SHP77 (cell line): ENCODE measurements at places on chromosomes 2 and 18.

DNA sequence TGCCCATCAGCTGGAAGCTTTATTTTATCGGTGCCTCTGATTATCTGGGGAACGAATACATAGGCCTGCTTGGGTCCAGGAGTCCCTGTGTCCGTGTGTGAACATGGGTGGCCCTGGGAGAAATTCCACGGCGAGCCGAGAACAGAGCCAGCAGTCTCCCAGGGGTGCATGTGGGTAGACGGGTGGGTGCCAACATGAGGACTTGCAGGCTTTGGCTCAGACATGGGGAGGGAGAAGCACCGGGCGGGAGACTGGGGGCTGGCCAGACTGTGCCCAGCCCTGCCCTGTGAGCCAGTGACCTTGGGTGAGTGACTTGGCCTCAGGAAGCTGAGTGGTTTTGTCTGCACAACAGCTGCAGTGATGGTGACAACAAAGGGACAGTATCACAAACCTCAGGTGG, 44.2 kb upstream of the SALL3 start:
- no peak for DNase-seq

GRCh38 chr18:22250591-22250996, 81.2 kb downstream of the GATA6 start:
- DNase-seq = no peak

GRCh38 chr2:29405266-29405665, 290.1 kb downstream of the CLIP4 start:
- no peak for DNase-seq

DNA sequence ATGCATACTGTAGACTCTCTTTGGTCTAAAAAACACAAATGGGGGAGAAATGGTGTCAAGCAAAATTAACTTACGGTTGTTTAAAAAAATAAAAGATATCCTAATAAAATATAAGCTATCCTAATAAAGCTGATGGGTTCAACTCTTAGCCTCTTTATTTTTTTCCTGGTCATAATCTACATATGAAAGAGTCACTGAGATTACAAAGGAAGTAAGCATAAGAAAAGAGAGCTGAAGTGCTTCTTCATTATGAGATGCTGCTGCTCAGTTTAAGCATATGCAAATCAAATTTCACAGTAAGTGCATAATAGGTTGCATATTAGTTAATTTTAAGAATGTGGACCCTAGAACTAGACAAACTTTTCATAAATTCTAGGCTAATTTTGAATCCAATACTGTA, 59.9 kb upstream of the DNER start:
- DNase-seq = no peak

DNA sequence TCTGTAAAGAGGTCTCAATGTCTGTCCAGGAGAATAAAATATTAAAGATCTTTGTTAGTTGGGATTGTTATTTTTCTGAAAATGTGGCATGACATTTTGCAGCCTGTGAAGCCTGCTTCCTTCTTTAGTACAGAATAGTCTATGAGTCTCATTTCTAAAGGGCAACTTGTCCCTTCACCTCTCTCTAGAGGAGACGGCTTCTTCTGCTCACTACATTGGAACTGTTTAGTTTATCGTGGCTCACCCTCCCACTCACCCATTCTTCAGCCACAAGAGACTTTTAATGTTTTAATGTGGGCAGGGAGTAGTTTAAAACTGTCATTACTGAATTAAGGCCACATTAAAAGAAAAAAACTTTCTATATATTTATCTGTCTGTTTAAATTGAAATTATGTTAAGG, 161.0 kb downstream of the BARD1 start:
- DNase-seq = no peak

GRCh38 chr2:41894563-41895333, 153.1 kb upstream of the PKDCC start:
- no peak for DNase-seq

DNA sequence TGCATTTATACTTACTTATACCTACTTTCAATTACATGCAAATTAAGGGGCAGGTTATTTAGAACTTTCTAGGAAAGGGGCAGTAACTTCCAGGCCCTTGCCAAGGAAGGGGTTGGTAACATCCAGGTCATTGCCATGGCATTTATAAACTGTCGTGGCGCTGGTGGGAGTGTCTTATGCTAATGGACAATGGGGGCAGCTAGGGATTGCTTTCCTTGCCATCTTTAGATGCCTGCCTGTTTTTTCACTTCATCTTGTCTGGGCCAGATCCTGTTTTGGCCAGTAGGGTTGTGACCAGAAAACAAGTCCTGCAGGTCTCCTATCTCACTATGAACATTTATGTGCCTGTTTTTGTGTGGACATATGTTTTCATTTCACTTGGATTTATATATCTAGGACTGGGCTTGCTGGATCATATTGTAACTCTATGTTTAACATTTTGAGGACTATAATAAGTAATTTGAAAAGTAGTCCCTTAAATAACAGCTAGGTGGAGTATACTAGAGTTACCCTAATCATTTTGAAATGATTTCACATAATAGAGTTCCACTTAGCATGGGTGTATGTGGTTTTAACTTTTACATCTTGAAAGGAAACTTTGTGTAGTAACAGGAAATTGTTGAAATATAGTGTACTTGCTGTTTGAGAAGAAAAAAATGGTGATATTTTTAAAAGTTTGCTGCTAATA, 56.1 kb downstream of the LCLAT1 start:
- DNase-seq = no peak

DNA sequence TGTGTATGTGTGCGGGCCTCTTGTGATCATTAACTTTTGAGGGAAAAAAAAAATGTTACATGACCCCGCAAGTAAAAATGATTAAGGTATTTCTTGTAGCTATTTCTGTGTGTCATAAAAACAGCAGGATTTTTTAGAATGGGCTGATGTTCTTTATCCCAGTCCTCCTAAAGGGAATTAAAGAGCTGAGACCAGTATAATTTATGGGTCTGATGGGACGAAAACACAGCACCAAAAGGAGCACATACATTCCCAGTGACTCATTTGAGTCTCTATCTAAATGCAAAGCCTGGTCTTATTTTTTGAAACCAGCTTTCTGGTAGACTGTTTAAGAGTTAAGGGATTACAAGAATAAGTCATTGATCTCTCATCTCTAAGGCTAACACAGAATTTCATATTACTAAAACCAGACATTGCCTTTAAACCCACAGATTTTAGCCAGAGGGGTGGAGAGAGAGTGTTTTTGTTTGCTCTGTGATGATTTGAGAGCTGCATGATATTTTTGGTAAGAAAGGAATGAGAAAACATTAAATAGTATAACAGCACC, 342.3 kb upstream of the EPHA4 start:
- no peak for DNase-seq

DNA sequence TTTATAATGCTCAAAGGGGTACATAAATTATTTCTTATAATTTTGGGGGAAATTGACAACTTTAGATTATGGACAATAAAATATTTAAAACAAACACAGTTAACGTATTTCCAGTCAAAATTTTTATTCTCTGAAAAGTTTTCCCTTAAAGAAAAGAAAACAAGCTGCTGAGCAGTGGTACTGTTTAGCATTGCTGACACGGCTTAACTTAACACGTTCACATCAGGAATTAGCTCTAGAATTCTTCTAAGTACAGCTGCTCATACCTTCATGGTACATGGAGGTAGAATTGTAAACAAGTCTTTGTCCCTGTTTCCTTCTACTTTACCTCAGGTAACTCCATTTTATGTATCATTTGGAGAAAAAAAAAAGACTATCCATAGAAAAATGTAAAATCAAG, 2.0 kb downstream of the SLC38A11 start:
- no peak for DNase-seq

GRCh38 chr2:193743089-193743488, 1548.4 kb upstream of the TMEFF2 start:
- DNase-seq = peak; percentile 34

DNA sequence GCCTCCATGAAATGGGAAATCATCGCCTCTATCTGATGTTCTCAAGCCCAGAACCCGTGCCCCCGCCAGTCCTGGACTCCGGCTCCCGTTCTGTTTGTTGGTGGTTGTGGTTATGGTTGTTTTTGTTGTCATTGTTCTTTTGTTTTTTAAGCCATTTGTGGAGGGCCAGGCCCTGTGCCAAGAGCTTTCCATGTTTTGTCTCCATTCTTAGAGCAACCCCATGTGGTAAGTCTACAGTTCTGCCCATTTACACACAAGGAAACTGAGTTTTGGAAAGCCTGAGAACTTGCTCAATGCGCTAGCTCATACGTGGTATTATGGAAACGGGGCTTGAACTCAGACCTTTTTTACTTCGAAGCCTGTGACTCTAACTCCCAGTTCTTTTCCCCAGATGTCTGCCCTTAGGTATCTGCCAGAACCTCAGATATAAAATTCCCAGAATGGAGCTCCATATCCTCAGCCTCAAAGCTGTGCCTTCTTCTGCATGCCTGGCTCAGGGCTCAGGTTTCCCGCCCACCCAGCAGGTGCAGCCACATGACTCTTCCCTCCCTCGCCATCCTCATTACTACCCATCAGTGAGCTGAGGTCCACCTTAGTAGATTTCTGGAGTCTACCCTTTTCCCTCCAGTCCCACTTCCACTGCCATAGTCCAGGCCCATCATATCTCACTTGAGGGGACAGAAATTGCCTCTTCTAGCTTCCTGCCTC, 194.1 kb downstream of the KLHL29 start:
- DNase-seq = no peak

GRCh38 chr2:217469203-217469810, 533.5 kb downstream of the TNS1 start:
- DNase-seq = no peak

- DNase-seq = no peak
Observed at GRCh38 chr2:106020032-106020431, 174.1 kb downstream of the UXS1 start.

DNA sequence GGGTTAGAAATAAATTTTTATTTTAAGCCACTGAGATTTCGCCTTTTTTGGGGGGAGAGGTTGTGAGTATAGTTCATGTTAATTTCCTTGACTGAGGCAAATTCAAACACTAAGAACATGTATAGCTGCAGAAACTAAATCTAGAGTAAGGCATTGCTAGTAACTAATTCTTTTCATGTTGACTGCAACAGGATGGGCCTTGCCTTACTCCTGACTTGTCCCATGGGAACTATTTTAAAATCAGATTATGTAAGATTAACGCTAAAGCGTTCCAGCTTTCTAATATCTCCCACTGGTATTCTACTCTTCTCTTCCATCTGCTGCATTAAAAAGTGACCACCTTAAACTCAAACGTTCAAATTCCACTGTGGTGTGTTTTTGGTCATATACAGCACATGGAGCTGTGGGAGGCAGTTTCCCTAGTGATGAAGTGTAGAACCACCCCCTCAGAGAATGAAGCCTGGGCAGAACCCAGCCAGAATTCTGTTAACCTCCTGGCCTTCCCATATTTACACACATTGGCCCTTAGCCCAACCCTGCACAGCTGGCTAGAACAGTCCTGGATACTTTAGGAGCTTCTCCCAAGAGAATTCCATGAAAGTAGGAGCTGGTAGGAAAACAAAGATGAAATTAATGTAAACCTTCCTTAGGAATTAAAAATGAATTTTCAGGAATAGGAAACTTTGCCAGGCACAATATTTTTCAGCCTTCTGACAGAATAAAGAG, 687.8 kb downstream of the SLC4A3 start:
- no peak for DNase-seq

DNA sequence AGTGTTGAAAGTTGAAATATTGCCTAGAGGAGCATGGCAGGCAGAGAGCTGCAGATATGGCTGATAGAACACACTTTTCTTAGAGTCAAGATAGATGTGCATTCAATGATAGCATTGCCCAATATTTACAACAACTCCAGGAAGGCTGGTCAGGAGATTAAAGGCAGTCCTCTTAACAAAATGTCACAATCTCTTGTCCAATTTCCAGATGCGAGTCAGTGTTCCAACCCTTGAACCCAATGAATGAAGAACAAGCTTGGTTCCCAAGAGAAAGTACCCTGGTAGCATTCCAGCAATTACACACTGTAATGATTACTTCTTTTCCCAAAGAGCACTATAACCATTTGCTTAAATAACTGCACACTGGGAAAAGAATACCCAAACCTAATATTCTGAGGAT, 839.4 kb upstream of the VRK2 start:
- no peak for DNase-seq

GRCh38 chr2:75241696-75242095, 42.4 kb upstream of the TACR1 start:
- DNase-seq = peak; percentile 31

DNA sequence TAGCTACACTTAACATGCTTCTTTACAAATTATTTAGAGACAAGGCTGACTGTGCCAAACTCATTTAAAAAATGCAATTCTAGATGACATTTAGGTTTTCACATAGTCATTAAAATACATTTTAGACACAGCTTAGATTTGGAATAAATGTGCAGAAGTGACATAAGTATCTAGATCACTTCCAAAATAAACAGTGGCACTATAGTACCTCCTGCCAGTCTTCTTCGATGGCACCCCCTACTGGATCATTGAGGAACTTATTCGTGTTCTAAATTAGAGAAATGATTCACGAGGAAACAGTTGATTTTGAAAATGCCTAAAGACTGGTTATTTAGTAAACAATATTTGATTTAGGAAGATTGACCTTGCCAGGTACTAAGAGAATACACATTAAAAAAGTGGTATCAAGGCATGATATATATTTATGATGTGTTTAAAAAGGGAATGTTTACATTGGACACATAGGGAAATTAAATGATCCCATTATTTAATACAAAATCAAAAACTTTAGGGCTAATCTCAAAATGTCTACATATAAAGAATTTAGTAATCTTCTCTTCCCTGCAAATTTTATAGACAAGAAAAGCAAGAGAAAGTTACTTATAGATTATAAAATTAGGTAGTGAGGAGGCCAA, 323.9 kb downstream of the XIRP2 start:
- DNase-seq = peak; percentile 15

DNA sequence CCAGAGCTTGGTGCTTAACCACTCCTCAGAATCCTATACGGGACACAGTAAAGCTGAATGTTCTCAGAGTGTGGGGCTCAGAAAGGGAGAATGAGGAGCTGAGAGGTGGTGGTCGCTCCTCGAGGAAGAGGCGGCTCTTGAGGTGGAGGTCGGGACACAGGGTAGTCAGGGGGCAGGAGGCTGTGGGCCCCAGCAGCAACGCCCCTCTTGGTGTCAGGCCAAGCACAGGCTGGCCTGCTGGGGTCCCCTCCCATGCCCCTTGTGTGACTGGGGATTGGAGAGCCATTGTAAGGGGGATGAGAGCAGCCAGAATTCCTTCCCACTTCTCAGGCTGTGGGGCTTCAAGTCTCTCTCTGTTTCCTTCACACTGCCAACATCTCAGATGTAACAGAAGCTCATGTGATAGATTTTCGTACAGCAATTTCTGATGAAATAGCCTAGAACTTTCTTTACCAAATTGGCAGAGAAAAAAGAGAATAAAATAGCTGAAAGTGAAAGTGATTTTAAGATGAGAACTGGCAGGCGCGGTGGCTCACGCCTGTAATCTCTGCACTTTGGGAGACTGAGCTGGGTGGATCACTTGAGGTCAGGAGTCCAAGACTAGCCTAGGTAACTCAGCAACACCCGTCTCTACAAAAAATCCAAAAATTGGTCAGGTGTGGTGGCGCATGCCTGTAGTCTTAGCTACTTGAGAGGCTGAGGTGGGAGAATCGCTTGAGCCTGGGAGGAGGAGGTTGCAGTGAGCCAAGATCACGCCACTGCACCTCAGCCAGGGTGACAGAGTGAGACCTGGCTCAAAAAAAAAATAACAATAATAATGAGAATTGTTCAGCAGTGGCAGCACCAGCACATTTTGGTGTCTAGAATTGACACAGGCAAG, 61.1 kb upstream of the RPL31 start:
- no peak for DNase-seq

GRCh38 chr2:25302758-25303375, 38.9 kb downstream of the DNMT3A start:
- DNase-seq = no peak

- DNase-seq = no peak
Observed at GRCh38 chr18:35246831-35247230, 6.0 kb downstream of the ZNF397 start.
